Stimulated activated CD4-positive, alpha-beta T cell treated with anti-CD3 and anti-CD28 coated beads, TNF-alpha, amount 100 ng/mL, for 24 hours (primary cell): ENCODE measurements at places on chromosomes 5 and 9.

GRCh38 chr5:96919754-96920197, 16.1 kb upstream of the LNPEP start:
- no peak for DNase-seq

DNA sequence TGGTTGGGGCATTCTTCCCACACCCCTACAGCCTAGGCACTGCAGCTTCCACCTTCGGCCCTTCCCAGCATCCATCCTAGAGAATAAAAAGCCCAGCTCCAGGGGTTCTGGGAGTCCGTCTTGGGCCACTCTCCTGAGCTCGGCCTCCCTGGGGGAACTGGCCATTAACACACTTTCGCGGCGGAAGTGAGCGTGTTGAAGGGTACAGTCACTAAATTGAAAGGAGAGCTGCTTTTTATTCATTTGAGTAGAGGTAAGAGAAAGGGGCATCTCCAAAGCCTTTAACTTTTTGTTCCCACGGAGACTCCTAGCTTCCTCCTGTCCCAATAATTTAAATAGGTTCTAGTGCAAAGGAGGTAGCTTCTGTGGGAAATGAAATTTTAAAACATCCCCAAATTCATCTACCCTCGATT, 31.0 kb upstream of the NFIB start:
- no peak for DNase-seq

GRCh38 chr5:10311595-10312425, 4.1 kb upstream of the CMBL start:
- no peak for DNase-seq

DNA sequence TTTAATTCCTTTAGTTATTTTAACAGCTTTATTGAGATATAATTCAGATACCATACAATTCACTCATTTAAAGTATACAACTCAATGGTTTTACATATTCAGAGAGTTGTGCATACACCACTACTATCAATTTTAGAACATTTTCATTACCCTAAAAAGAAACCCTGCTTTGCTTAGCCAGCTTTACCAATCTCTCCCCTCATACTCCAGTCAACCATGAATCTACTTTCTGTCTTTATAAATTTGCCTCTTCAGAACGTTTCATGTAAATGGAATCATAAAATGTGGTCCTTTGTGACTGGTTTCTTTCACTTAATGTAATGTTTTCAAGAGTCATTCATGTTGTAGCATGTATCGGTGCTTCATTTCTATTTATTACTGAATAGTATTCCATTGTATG, 24.9 kb downstream of the NIM1K start:
- no peak for DNase-seq

DNA sequence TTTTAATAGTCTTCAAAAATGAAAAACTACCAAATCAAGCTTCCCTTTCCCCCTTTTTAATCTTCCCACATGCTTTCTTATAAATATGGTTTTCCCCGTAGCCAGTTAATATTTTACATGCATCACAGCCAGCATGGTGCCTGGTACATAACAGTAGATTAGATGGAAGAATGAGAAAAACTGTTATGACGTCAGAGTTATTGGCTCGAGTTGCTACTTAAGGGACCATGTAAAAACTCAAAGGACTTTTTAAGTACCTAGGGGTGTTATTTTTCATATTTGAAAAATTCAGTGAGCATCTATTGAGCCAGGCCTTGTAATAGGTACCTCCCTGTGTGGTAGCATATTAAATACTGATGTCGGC, 176.4 kb downstream of the SMARCA2 start:
- no peak for DNase-seq

GRCh38 chr5:101535626-101536025, 632.5 kb upstream of the ST8SIA4 start:
- no peak for DNase-seq

DNA sequence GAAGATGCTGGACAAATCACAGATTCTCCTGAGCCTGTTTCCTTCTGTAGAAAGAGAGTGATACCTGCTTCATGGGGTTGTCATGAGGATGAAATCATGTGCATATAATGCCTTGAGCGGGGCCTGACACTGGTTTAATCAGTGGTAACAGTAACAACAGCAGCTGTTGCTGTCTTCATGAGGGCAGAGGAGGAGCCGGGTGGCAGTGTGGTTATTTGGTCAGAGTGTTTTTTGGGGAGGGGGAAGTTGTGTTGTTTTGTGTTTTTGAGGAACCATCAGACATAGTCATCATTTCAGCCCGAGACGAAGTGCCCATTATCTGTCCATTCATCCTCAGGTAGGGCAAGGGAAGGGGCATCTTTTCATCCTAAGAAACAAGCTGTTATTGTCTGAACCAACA, 44.0 kb downstream of the NEURL1B start:
- DNase-seq = no peak

DNA sequence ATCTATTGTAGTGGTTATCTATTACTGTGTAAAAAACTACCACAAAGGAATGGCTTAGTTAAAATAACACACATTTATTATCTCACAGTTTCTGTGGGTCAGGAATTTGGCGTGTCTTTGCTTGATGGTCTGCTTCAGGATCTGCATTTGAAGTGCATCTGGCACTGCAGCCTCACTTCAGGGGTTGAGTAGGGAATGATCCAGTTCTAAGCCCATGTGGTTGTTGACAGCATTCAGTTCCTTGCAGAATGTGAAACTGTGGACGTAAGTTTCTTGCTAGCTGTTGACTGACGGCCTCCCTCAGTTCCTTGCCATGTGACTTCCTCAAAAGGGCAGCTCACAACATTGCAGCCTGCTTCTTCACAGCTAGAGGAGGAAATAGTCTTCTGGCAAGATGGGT, 2.1 kb upstream of the OGN start:
- no peak for DNase-seq

DNA sequence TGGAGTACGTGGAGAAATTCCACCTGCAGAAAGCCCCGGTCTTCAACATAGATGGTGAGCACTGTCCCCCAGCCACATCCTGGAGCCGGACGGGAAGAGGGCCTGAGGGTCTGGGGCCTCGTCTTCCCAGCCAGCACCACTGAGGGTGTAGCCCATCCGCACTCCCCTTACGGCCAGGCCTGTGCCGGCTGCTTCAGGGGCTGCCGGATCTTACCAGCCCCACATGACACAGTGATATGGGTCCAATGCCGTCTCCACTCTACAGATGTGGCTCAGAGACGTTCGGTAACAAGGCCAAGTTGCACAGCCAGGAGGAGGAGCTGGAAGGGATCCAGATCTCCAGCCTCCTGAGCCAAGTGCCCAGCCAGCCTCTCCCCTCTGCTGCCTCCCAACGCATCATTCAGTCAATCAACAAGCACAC, 21.3 kb downstream of the GLT6D1 start:
- DNase-seq = no peak

- no peak for DNase-seq
These were observed 605.4 kb upstream of the CLINT1 start for GRCh38 chr5:158464383-158464782.

GRCh38 chr9:109894921-109895758, 115.1 kb downstream of the PALM2AKAP2 start:
- no peak for DNase-seq

- no peak for DNase-seq
These were observed 1780.5 kb upstream of the CDH6 start for GRCh38 chr5:29412979-29413378.

- DNase-seq = no peak
These were observed 400.2 kb upstream of the IRX4 start for GRCh38 chr5:2282893-2283292.

GRCh38 chr9:1875251-1875851, 139.8 kb upstream of the SMARCA2 start:
- DNase-seq = no peak

DNA sequence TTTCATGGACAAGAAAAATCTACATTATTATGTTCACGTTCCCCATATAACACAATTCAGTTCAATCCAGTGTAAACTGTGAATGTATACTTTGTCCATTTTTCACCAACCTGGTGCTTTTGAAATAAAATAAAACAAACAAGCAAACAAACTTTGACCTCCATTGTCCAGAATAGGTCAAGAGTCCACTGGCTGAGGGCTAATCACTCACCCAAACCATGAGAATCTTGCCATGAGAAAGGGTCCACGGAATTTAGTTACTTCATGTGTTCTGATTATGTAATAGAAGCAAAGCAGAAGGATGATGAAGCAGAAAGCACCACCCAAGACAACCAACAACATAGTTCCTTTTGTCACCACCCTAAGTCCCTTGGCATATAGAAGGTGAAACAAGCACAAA, 28.7 kb downstream of the DIAPH1 start:
- no peak for DNase-seq

DNA sequence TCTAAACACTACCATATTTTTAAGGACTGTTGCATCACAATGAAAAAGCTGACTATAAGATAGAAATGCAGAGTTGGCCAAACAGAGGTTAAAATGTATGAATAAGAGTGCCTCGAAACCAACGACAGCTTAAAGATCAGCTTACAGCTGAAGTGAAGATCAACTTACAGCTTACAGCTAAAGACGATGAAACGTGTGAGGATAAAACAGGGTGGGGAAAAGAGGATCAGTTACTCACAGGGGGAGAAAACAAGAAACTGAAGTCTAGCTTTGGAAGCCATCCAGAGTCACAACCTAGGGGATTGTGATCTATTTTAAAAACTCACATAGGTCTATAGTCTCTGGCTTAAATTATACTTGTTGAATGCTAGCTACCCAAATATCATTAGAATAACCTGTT, 220.0 kb downstream of the SNCAIP start:
- no peak for DNase-seq

DNA sequence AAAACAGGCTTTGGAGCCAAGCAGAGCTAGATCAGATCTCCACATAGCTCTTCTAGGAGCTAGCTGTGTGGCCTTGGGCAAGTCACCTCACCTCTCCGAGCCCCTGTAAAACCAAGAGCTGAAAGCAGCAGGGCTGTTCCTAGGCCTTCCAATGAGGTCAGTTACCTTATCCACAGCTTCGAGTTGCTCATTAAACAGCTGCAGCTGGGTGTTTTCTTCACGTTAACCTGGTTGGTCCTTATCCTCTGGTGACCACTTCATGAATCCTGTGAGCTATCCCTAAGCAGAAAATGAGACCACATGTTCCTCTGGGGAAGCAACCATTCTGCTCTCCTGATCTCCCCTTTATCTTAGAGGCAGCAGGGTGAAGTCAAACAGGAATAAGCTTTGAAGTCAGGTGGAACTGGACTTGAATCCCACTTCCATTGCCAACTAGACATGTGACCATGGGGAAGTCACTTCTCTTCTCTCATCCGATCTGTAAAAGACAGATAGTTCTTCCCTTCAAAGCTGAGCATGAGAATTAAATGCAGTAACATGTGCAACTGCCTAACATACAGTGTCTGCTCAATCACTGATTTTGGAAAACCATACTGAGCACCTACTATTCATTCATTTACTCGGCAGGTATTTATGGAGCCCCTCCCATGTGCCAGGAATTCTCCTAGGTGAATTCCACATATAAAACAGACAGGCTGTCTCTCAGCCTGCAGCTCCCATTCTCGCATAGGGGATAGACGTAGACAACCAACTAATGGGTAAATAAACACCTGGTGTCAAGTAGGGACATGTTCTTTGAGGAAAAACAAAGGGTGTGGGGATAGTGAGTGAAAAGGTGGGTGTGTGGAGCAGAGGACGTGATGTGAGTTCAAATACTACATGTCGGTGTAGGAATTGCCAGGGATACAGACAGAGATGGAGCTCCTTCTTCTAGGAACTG, 111.7 kb upstream of the BOD1 start:
- DNase-seq = no peak

DNA sequence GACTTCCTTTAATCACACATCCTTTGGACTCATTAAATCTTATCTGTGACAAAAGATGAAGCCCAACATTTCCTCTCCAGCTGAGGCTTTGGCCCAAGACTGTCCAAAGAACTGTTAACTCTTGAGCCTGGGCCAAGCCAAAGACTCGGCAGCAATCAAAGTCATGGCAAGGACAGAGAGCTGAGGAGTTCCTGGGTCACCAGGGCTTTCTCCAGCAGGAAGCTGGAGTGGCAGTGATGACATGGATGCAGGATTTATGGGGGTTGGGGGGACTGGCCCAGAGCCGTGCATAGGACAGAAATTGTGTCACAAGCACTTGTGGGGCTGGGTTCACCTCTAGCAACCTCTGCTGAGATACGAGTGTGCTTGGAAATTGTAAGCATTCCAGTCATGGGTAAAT, 440.3 kb downstream of the PLK2 start:
- DNase-seq = no peak

- DNase-seq = no peak
These were observed 250.3 kb upstream of the SEMA6A start for GRCh38 chr5:116824751-116825438.

- DNase-seq = no peak
These were observed 12.2 kb downstream of the GRM6 start for GRCh38 chr5:178982941-178983340.

DNA sequence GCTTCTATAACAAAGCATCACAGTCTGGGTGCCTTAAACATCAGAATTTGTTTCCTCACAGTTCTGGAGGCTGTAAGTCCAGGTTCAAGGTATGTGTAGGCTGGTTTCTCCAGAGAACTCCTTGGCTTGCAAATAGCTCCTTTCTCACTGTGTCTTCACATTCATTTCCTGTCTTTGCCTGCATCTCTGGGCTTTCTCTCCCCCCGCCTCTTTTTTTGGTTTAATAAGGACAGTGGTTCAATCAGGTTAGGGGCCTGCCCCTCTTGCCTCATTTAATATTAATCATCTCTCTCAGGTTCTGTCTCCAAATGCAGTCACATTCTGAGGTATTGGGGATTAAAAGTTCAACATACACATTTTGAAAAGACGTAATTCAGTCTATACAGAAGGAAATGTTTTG, 225.5 kb upstream of the ATP10B start:
- no peak for DNase-seq

DNA sequence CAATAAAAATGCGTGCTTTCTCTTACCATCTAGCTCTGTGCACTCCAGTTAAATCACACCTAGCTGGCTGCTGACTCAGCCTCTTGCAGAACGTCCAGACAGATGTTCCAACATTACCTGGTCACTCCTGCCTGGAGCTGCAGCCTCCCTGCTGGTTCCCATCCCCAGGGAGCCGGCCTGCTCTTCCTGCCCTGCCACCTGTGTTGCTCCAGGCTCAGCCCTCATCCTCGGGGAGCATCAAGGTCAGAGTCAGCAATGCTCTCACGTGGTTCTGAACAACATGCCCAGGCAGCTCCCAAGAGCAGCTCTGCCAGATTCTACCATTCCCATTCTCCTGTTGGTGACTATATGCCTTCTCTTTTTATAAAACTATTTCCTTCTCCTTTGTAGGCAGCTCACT, 81.3 kb downstream of the GADD45G start:
- no peak for DNase-seq
